Right cardiac atrium (tissue), 5 donors: ENCODE measurements at places on chromosomes 6 and 20. TPM values are rescaled to one million over a fixed set of nuclear protein-coding genes. Genes with fewer than 3 reads are reported as not detected.

PRSS35 gene
- 12.4 TPM for total RNA-seq

VWA7 gene
- 12.8 TPM for total RNA-seq

SEL1L2 gene
- not detected for total RNA-seq

GSTA2 gene
- total RNA-seq = not detected

LTA gene
- not detected for total RNA-seq

PAK5 gene
- not detected for total RNA-seq

CASS4 gene
- total RNA-seq = 0.51 TPM

PBOV1 gene
- total RNA-seq = not detected

OR2B6 gene
- total RNA-seq = not detected

MCCD1 gene
- not detected for total RNA-seq

DACT2 gene
- 1.6 TPM for total RNA-seq

PROCR gene
- 23.0 TPM for total RNA-seq

SIM1 gene
- total RNA-seq = not detected

HLA-DPA1 gene
- total RNA-seq = 53.9 TPM

EFCAB8 gene
- total RNA-seq = 0.64 TPM

LY6G6F gene
- total RNA-seq = not detected

KHDC1L gene
- total RNA-seq = not detected

SOX4 gene
- 4.8 TPM for total RNA-seq

TP53TG5 gene
- total RNA-seq = 1.5 TPM

PPP1R16B gene
- 5.1 TPM for total RNA-seq

ME1 gene
- 37.2 TPM for total RNA-seq

TMC2 gene
- total RNA-seq = not detected

ADGB gene
- not detected for total RNA-seq
